ENCODE measurements at places on chromosomes 7 and 10.

DNA sequence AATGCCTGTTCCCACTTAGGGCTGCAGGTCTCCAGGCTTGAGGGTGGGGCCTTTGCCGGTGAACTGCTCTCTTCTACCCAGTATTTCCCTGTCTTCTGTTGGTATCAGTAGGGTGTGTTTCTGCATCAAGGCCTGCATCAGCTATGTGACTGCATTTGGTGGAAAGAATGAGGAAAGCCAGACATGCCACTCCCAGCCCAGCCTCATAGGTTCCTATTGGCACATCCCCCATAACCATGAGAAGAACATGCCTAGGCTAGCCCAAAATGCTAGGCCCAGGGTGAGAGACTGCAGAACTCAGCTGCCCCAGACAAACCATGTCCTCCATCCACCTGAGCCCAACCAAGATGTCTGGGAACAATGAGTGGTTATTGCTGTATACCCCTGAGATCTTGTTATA, 380.3 kb upstream of the ADARB2 start:
- DNase-seq = no peak

GRCh38 chr7:29563590-29564495, at the start of gene PRR15:
Gene PRR15 (plus strand): TSS chr7:29563835. CDS start chr7:29566330, 2,495 bp downstream.
- DNase-seq = no peak

DNA sequence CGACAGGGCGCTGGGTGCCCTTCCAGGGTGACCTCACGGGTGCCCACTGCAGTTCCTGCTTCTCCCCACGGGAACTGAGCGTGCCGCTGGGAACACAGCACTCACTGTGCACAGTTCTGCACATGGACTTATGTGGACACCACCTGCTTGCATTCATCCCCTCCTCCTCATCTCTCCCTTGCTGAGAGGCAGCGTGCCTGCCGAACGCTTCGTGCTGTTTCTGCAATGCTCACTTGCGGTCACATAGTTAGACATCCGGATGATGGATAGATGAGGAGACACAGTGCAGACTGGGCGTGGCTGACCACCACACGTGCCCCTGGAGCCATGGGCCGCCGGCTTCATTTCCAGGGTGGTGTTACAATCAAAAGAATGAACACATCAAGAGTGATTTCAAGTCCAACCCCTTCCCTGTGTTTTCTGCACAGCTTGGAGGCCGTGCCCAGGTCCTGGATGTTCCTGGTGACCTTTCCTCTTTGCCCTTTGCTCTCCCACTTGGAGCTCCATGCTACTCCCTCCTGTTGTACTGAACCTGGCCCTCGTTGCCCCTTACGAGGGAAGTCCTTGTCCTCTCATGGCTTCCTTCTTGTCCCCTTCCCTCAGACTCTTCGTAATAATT, 119.4 kb downstream of the VIPR2 start:
- DNase-seq = no peak

GRCh38 chr7:130628901-130629300, 39.6 kb downstream of the COPG2 start:
- DNase-seq = no peak

DNA sequence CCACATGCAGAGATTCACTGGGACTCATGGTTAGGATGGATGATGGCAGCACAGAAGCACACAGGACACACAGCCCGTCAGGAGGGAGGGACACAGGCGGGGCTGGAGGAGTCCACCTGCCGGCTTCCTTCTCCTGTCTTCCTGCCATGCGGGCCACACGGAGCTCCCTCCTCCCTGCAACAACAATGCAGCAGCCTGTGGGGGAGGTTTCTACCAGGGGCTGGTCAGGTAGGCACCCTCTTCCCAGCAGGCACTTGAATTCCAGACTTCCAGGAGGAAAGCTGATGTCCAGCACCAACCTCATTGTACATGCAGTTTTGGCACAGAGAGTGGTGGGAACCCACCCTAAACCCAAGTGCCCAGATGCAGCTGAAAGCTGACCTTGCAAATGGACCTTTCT, 341.2 kb downstream of the GLRX3 start:
- no peak for DNase-seq

- DNase-seq = no peak
Observed at GRCh38 chr10:62093863-62094291, 174.8 kb downstream of the RTKN2 start.
